ENCODE measurements at places on chromosomes 1 and 21.

DNA sequence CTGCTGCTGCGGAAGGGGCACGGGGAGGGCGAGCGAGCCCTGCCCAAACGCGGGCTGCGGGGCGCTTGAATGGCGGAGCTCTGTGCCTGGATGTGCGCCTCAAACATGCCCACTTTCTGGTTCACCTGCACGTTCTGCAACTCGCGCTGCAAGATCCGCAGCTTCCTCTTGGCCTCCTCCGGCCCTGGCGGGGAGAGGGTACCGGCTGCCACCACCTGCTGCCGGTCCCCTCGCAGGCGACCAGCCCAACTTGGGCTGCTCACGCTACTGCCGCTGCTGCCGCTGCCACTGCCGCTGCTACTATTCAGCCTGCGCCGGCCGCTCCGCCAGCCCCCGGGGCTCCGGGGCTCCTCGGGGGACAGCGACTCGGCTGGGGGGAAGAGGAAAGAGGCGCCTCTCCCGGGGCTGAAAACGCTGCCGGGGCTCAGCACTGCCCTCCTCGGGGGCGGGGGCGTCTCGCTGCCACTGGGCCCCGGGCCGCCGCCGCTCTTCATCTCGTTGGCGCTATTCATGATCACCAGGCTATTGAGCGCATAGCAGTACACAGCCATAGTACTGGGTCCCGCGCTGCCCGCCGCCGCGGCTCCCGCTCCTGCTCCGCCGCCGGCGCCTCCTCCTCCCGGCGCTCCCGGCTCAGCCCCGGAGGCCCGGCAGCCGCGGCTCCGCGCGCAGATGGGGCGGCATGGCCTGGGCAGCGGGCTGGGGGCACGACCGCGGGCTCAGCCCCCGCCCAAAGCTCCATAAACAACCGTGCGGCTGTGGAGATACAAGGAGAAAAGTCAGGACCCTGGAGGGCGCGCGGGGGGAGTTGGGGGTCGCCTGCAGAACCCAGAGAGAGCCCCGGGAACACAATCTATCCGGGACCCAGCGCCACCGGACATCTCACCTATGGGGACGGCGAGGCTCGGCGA, 1.9 kb downstream of the ITPKB start:
- peak; percentile 83 for DNase-seq

- no peak for DNase-seq
Measured at GRCh38 chr1:55539652-55540512, 324.7 kb upstream of the USP24 start.

- DNase-seq: no peak
Measured at GRCh38 chr1:31753707-31754349, 10.3 kb downstream of the ADGRB2 start.

- DNase-seq: no peak
Measured at GRCh38 chr1:81729239-81729638, 71.5 kb upstream of the ADGRL2 start.

DNA sequence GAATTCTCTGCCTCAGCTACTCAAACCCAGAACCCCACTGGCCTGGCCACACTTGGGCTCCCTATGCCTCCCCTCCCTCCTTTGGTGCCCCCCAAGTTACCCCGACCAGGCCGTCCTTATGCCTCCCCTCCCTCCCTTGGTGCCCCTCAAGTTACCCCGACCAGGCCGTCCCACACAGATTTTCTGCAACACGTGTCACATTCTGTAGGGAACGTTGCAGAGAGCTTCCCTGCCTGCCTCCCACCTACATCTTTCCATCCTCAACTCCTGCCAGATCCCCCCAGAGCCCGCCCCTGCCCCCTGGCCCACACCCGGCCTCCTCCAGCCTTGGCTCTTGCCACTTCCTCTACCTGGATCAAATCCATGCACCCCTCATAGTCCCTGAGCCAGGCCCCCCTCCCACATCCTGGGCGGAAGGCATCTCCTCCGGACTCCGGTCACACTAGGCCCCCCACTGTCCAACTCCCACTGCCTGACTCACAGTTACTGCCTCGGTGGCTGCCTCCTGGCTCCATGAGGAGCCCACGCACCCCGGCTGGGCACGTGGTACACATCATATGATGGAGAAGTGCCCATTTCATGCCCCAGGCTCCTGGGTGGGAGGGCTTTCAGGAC, 41.2 kb downstream of the KCNAB2 start:
- DNase-seq: peak; percentile 65

DNA sequence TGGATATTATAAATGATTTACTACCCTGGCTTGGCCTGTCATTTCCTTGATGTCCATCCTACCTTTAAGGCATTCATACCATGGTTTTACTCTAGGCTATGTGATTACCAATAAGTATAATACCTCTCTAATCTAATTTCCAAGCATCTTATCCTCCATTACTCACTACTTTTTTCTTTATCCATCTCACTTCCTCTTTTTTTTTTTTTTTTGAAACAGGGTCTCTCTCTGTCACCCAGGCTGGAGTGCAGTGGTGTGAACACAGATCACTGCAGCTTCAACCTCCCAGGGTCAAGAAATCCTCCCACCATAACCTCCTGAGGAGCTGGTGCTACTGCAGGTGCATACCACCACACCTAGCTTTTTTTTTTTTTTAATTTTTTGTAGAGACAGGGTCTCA, 39.9 kb downstream of the INKA2 start:
- no peak for DNase-seq

- DNase-seq: no peak
Measured at GRCh38 chr1:192639607-192640368, 3.8 kb downstream of the RGS13 start.

GRCh38 chr1:216749232-216749631, 26.0 kb upstream of the ESRRG start:
- DNase-seq: no peak

DNA sequence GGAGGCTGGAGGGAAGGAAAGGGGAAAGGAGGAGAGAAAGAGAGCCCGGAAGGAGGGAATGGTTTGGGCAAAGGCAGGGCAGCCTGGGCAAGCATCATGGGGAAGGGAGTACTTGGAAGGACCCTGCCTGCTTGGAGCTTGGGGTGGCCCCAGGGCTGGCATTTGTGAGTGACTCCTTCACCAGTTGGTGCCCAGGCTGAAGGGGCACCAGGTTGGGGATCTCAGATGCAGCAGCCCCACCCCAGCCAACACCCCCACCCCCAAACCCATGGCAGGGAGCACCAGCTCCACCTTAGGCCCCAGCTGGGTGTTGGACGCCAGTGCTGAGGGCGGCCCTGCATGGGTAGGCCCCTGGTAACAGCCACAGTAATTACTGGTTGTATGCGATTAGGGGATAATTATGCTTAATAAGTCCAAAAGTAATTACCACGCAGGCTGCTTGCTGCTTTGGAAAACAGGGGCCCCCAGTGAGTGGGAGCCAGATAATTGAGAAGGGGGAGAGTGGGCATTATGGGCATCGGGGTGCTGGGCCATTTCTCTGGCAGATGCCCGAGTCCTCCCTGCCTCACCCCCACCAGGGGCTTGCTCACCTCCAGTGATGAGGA, 78.3 kb downstream of the VWA5B1 start:
- DNase-seq: no peak
